ENCODE measurements at places on chromosomes 16 and 17.

GRCh38 chr17:80969030-80969673 lies 22.5 kb upstream of the CHMP6 start:
- DNase-seq, result no peak

DNA sequence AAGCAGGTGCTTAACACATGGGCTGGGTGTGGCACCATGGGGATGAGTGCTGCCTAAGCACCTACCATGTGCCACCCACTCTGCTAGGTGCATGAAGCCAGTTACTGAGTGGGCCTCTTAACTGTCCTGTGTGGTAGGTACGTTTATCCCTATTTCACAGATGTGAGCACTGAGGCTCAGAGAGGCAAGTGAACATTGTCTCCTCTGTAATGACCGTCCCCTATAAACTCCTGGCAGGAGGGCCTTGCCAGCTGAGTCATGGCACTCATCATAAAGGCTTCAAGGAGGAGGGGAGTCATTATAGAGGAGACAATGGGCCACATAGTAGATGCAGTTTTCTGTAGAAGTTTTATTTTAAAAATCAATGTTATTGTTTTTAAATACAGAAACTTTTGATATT lies 79.1 kb downstream of the RAB11FIP4 start:
- no peak for DNase-seq

- DNase-seq, result no peak
These were observed 75.8 kb downstream of the MRC2 start for GRCh38 chr17:62703261-62703775.

DNA sequence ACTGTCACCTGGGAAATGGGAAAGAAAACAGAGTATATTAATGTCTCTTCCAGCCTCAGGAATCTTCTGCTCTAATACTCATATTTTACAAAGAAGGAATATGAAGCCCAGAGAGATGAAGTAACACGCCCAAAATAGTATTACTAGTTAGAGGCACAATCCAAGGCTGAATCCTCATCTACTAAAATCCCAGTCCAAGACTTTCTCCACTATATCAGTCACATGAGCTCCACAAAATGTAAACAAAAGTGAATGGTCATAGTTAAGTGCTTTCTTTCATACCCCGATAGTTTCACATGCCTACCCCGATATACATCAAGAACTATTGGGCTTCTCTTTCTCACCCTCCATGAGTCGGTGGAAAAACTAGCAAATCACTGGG lies 965 bp downstream of the INTS2 start:
- DNase-seq, result no peak

DNA sequence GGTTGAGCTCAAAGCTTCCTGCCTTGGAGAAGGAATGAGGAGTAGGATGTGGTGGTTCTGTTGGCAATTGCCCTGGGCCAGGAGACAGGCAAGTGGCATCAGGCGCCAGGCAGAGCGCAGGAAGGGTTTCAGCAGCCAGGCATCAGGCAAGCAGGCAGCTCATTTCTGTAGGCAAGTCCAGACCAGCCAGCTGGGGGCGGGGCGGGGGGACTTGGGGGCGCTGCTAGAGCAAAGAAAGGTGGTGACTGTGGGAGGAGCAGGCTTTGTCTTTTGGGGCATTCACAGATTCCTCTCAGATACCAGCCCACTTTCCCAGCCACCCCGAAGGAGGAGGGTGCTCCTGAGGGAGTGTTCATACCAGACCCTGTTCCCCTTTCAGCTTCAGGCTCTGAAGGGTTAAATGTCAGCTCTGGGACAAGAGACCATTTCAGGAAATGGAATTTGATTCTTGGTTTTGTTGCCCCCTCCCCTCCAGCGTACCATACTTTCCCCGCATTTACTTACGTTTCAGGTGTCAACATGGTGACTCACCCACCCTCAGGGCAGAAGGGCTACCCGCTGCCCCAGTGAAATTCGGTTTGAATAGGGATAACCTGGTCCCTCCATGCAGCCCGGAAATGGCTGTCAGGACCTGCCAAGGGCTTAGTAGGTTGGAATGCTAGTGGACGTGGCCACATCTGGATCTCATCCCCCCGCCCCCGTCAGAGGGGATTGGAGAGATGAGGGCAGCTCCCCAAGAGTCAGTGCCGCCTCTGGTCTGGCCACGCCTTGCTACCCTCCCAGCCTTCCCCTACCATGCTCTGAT lies 13.2 kb downstream of the NGFR start:
- no peak for DNase-seq

DNA sequence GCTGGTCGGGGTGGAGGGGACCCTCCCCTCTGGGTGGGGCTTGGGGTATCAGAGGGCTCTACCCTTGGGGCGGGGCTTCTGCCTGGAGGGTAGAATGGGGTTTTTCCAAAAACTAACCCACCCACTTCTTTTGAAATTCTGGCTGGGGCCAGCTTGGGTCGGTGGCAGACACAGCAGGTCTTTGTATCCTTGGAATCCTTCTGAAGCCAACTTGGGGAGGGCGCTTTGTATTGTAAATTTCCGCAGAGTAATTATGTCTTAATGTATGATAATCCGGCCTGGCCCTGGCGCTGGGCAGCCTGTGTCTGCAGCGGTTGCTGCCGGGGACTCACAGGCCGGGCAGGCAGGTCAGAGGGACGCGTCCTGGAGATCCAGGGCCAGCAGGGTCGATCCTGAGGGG lies 33.9 kb upstream of the GSE1 start:
- DNase-seq, result no peak

DNA sequence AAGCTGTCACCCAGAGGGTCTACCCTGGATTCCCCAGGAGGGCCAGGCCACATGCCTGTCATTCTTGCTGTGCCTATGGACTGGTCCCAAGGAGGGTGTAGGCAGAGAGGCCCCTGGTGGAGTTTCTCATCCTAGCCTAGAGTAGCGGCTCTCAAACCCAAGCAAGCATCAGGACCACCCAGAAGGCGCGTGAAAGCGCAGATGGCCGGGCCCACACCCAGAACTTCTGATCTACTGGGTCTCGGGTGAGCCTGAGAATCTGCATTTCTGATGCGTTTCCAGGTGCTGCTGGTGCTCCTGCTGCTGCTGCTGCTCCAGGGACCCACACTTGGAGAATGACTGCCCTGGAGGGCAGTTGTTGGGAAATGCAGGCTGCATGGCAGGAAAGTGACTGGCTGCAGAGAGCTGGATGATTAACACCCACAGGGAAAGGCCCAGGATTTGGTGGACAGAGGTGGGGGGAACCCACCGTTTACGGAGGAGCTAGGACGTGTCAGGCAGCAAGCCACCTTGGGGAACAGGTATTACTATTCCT lies 9.5 kb upstream of the OSGIN1 start:
- DNase-seq, result no peak

- no peak for DNase-seq
These were observed 151.6 kb downstream of the PHKB start for GRCh38 chr16:47612711-47613110.

GRCh38 chr17:21330436-21331160 lies 45.6 kb upstream of the KCNJ12 start:
- DNase-seq, result no peak

DNA sequence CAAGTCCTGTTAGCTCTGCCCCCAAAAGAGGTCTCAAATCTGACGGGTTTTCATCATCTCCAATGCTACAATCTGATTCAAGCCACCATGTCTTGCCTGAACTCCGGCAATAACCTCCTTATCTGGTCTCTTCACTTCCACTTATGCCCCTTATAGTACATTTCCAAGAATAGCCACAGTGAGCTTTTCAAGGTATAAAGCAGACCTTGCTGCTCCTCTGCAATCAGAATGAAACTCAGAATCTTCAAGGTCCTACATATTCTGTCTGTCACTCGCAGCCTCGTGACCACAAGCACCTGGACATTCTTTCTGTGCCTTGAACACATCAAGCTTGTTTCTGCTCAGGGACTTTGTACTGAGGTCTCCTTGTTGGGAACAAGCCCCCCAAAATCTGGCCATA lies 84.7 kb downstream of the YPEL2 start:
- no peak for DNase-seq

DNA sequence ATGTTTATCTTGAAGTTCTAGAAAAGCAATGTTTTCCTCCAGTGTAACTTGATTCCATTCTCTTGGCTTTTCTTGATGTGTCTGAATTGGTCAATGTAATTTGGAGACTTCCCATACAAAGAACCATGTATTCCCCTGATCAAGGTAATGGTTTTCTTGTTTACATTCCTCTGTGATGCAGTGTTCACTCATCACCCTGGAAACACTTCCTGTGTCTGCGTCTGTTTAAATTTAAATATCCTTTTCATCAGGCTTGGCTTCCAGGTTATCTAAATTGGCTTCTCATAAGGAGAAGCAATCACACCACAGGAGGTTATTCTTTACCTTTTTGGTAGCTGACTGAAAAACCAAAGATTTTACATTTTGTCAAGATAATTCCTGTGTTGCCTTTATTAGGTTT lies 237.3 kb upstream of the WSCD1 start:
- no peak for DNase-seq

DNA sequence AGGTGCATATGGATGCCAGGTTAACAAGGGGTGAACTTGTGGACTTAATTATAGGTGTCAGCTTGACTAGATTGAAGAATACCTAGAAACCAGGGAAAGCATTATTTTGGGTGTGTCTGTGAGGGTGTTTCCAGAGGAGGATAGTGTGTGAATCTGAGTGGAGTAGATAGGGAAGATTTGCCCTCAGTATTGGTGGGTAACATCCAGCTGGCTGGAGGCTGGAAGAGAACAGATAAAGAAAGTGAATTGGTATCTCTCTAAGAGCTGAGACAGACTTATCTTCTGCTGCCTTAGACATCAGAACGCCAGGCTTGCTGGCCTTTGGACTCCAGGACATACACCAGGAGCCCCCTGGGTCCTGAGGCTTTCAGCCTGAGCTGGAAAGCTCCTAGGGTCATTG lies 75.2 kb downstream of the CDRT15 start:
- DNase-seq, result no peak

GRCh38 chr17:43976963-43977837 lies 23.5 kb upstream of the PYY start:
- no peak for DNase-seq

All from progenitor cell of endocrine pancreas (in vitro differentiated cells).